GM23248 (cell line): ENCODE measurements at places on chromosomes 7 and 10.

DNA sequence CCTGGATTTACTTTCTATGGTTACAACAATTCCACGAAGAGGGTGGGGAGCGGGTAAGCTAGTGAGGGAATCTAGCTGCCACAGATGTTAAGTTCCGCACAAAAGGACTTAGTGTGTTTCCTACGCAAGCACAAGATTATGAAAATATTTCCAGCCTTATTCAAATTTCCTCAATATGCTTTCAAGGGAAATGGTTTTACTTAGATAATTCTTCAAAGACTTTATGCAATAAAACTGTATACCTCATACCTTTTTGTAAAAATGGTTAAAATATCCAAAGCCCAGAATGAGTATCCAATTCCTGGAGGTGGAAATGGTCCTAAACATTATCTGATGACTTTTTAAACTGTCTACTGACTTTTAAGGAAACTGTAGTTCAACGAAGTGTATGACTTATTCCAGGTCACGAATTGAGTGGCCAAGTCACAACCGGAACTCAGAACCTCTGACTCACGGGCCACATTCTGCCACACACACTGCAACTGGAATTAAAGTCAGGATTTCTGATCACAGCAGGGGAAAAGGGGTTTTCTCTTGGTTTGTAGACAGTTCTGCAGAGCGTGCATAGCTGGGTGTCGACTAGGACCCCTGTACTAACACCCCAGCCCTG, 20.2 kb upstream of the INSIG1 start:
- peak; percentile 38 for DNase-seq

DNA sequence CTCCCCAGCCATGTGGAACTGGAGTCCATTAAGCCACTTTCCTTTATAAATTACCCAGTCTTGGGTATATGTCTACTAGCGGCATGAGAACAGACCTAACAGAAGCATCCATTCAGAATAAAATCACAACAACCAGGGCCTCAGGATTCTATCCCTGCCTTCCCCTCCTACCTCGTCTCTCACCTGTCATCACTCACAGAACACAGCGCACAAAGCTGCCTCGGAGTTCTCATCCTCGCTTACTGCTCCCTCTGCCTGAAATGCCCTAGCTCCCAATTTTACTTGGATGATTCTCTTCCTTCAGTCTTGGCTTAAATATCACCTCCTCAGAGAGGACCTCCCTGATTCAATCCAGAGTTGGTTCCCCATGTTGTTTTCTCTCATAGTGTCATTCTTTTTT, 70.7 kb upstream of the AFAP1L2 start:
- DNase-seq = no peak

DNA sequence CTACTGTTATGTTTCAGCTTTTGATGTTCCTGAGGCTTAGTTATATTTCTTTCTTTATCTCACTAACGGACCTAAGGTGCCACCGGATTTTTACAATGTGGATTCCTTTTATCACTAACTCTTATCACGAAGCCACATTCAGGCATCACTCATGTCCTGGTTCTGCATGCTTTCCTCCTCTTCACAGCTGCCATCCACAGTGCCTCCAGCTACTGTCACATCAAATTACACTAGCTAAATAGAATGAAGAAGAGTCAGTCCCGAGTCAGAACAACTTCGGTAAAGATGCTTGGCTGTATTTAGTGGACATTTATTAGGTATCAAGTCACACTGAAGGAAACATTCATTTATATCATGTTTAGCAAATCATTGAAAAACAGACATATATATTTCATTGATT, 153.2 kb downstream of the NEBL start:
- DNase-seq = no peak

- DNase-seq = no peak
These were observed 15.4 kb downstream of the PTEN start for GRCh38 chr10:87878664-87879459.
